Activated T-cell treated with anti-CD3 and anti-CD28 coated beads for 1 hour (primary cell): ENCODE measurements at places on chromosomes 4 and X.

- no peak for DNase-seq
These were observed 513.6 kb downstream of the FAT4 start for GRCh38 chr4:125828346-125828745.

GRCh38 chrX:132955690-132956089 is 2.7 kb downstream of the HS6ST2 start:
- no peak for DNase-seq

DNA sequence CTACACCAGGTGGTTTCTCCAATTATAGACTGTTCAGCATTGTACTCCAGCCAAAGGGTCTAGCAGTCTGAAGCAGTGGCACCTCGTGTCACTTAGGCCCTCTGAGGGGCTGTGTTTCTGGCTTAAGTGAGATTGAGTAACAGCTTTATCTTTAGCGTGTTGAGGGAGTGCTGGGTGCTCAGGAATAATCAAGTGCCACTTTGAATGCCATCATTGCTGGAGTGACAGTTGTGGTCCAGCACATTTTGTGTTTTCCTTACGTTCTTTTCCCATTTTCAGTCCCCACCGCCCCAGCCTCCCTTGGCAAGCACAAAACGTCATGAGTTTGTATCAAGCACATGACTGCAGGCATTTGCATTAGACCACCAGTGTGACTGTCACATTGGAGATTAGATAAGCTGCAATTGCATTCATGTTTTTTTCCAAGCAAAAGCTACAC is 58.7 kb downstream of the FNIP2 start:
- no peak for DNase-seq

DNA sequence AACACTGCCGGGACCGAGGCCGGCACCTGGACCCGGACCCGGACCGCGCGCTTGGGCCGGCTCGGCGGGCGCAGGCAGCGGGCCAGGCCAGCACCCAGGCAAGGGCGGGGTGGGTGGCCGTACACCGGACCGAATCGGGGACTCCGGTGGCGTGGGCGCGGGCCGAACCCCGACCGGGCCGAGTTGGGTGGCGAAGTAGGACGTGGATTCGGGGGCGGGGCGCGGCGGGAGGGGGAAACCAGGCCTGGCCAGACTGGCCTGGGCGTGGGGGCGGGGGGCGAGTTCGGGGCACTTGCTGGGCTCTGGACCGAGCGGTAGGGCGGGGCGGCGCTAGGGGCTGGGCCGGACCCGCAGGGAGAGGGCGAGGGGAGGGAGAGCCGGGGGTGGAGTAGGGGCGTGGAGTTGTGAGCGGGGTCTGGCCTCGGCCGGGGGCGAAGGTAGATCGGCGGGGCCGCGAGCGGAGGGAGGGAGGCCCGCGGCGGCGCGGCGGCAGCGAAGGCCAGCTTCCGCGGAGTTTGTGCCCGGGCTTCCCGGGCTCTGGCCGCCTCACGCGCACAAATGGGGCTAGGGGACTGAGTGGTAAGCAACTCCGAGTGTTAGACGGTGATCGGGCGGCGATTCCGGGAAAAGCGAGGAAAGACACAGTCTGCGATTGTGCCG is 1.8 kb upstream of the BCORL1 start:
- DNase-seq: no peak

DNA sequence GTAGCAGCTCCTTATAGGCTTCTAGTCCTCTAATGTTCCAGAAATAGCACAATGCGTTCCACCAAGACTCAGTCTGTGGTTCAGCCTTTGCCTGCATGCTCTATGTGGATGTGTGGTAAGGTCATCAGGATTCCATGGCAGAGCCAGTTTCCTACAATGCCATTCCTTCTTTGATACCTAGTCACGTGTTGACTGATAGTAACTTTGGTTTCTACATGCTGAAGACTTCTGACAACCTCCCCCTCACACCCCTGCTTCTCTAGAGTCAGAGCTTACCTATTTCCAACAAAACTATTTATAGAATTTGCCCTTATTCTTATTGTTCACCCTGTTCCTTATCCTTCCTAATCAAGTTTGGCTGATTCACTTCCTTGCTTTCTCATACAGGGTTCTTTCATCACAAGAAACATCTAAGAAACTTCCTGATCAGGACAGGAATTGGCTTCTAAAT is 81.1 kb downstream of the CT47B1 start:
- no peak for DNase-seq

DNA sequence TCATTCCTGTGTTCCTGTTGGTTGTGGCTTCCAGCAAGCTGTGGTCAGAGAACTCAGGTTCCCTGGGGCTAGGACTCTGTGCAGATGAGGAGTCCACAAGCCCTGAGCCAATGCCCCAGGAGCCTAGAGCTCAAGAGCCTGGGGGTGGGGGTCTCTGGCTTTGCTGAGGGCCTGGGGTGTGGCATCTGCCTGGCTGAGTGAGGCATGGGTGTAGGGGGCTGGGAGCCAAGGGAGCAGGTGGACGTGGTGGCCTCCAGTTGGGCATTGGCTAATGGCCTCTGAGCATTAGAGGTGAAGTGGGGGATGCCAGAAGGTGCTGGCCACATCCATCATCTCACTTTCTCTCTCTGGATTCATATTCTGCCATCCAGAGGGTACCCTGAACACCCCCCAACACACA is 5.3 kb upstream of the MAMLD1 start:
- no peak for DNase-seq

GRCh38 chrX:72408885-72409284 is 103.2 kb upstream of the CITED1 start:
- DNase-seq: no peak

GRCh38 chr4:76989391-76990061 is 40.0 kb downstream of the SEPTIN11 start:
- DNase-seq: peak; percentile 40

DNA sequence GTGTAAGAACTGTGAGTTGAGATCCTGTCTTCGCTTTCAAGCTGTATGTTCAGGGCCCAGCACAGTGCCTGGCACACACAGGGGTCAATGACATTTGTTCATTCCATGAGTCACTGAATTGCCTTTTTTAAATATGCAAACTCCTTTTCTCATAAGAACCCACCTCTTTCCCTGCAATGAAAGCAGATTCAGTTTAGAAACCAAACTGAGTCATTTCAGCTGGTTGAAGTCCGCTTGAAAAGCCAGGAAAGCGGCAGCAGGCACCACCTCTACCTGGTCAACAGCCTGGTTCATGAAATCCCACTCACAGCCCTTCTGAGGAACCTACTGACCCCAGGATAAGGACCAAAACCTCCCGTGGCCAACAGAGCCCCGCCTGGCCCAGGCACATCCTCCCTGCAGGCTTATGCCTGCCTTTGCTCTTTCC is 4.5 kb upstream of the C1QTNF7 start:
- DNase-seq: no peak

DNA sequence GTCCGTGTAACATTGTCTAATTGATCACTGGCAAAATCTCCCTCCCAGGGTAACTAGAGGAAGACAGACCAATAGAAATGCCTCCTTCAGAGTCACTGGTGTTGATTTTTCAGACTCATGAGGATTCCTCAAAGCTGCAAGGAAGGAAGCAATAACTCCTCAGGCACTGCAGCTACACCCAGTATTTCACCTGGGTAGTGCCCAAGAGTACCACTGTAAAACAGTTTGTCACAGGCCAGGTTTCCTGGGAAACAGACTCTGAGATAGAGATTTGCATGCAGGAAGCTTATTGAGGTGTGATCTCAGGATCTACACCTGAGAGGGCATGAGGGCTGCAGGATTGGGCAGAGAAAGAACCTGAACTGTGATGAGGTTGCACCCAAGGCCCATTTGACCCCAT is 240.7 kb upstream of the ATP6AP2 start:
- DNase-seq: no peak

DNA sequence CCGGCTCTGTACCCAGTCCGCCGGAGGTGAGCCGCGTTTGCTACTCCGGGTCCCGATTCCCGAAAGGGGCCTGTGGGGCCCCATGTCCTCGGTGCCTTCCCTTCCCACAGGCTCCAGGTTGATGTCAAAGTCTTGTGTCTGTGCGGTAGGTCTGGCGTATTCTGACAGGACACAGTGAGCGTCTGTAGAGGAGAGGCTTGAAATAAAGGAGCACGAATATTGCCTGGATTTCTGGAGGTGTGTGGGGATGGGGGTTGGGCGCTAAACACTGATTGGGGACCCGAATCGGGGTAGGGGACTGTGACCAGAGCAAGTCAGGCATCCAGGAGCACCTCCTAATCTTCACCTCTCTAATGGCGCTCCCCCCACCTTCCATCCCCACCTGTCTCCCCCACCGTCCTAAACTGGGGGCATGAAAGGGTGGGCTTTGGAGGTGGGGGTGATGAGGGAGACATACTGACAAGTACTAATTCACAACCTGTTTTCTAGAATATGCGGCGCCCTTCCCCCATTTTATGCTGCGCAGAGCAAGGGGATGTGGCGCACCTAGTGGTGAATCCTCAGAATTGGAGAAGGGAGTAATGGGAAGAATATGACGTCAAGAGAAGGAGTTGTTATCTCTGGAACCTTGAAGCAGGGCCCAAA is 855 bp downstream of the GPRASP2 start:
- no peak for DNase-seq

- DNase-seq: no peak
These were observed 189.2 kb downstream of the SHROOM3 start for GRCh38 chr4:76624241-76624681.

DNA sequence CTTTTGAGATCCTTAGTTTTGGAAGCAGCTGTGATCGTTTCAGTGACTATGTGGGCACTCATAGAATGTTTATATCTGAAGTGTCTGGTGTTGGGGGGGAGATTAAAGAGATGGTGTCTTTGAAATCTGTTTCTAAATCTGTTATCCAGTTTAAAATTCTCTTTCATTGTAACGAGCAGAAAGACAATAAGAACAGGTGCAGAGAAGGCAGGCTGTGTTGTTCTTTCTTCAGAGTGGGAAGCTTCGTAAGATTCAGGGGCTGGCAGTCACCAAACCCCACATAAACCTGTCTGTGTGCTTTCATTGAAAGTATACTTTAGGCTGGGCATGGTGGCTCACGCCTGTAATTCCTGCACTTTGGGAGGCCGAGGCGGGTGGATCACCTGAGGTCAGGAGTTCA is 16.3 kb upstream of the DHRSX start:
- no peak for DNase-seq

DNA sequence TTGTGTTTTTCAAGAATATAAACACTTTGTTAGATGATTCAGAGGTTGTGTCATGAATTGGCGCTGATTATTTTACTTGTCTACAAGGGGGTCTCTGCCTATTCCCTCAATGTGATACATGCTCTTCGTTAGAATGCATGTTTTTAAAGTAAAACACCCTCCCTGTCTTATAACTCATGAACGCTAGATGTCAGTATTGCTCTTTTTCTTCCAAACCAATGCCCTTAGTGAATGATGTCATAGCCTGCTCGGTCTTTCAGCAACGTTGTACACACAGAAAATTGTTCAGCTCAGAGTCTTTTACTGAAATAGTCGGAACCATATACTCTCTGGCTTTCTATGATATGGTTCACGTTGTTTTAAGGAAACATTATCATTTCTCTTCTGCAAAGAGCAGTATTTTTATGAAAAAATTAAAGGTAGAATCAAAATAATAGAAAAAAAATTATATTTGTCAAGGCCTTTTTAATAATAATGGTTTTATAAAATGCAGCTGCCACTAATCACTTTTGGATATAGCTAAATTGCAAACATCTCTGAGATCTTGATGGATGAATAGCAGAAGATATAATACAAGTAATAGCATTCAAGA is 292.9 kb downstream of the TLL1 start:
- DNase-seq: no peak

DNA sequence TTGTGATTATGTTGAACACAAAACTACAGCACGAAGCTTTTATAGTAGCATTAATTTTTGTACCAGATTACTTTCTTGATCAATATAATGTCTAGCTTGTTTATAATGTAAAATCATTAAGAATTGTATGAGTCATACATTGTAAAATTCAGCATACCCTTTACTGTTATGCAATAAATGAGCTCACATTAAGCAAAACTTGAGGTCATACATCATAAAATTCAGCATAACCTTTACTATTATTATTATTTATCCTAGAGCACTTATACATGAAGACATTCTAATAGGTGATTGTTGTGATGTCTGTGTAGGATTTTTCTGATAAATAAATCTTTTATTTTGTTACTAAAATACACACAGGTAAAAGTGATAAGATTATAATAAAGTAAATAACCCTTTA is 49.4 kb downstream of the DTHD1 start:
- DNase-seq: no peak

DNA sequence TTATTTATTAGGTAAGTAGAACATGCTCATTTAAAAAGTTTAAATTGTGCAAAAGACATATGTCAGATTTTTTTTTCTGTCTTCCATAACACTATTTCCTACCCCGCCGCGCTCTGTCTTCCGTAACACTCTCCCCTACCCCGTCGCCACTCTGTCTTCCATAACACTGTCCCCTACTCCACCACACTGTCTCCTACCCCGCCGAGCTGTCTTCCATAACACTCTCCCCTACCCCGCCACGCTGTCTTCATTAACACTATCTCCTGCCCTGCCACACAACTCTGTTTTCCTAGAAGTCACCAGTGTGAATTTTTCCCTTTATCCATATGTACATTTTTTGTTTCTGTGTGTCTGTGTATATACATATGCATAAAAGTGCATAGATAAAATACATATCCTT is 4.4 kb downstream of the MSMO1 start:
- no peak for DNase-seq

- no peak for DNase-seq
These were observed 64.1 kb downstream of the ALPK1 start for GRCh38 chr4:112361181-112361791.

GRCh38 chr4:37758226-37758625 is 68.3 kb upstream of the PGM2 start:
- DNase-seq: no peak

DNA sequence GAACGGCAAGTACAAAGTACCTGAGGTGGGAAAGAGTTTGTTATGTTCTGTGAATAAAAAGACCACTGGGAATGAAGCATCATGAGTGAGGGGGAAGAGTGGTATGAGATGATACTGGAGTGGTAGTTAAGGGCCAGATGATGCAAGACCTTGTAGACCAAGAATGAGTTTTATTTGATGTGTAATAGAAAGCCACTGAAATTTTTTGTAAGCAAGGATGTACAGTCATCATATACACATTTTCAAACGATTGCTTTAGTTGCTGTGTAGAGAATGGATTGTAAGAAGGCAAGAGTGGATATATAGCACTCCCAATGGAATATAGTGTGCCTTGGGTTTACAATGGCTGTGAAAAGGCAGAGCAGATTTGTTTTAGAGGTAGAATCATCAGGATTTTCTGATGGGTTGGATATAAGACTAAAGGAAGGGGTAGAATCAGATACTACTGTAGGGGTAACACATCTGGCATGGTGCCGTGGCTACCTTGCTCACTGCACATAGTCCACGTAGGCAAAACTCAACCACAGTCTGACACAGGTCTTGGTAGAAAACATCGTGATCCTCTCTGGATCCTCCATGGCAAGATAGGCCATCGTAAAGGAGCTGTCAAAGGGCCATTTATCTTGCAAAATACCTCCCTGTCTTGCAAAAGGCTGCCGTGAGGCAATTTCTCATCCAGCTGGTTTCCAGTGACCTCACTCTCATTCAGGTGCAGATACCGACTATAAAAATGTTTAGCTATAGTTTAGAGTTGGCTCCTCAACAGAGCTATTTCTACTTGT is 14.9 kb downstream of the TIFA start:
- no peak for DNase-seq

DNA sequence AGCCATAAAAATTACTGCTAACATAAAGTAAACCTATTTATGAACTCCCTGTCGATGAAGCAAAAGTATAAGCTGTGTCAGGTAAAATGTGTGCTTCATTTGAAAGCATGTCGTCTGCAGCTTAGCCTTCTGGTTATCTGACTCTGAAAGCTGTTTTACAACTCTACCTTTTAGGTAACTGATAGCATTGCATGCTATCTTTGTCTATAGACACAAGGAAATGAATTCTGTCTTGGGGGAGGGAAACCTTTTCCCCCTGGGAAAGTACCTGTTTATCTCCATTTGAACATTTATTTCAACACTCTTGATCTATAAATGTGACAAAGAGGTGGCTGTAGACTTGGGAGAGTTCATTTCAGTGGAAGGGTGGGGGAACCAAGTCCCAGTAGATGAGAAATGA is 51.4 kb downstream of the RAB40A start:
- DNase-seq: no peak
